Stimulated activated CD8-positive, alpha-beta memory T cell treated with anti-CD3 and anti-CD28 coated beads, Interleukin-12 subunit alpha, Interleukin-12 subunit beta, amount 100 ng/mL, for 1 hour (primary cell): ENCODE measurements at places on chromosomes 4 and X.

- no peak for DNase-seq
These were observed 289.4 kb downstream of the INPP4B start for GRCh38 chr4:142556570-142557238.

DNA sequence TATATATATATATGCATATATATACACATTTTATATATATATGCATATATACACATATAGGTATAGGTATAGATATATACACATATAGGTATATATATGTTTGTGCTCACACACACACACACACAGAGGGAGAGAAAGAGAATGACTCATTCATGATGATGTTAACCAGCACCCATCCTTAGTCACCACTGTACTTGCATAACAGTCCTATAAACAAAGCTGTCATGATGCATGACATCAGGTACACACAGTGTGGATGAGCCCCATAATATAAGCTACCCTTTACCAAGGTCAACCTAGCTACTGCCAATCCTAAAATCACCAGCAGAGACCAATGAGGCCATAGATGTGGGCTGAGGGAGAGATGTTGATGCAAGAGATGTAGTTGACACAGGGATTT lies 1408.0 kb downstream of the RAPGEF2 start:
- DNase-seq = no peak

- DNase-seq = no peak
These were observed 41.3 kb downstream of the TMEM131L start for GRCh38 chr4:153507310-153508073.

GRCh38 chr4:125283707-125284279 lies 31.0 kb upstream of the FAT4 start:
- DNase-seq = no peak

DNA sequence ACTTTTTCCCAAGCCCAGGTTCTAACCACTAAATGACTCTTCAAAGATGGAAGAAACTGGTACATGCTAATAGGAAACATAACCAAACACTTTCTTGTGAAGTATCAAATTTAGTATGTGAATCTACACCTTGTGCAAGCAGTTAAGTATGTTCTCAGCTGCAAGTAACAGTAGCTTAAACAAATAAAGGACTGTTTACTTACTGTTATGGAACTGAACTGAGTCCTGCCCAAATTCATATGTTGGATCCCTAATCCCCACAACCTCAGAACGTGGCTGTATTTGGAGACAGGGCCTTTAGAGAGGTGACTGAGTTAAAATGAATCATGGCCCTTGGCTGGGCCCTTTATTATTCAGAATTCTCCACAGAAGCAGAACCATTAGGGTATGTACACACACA lies 178.7 kb downstream of the KDR start:
- DNase-seq = no peak

DNA sequence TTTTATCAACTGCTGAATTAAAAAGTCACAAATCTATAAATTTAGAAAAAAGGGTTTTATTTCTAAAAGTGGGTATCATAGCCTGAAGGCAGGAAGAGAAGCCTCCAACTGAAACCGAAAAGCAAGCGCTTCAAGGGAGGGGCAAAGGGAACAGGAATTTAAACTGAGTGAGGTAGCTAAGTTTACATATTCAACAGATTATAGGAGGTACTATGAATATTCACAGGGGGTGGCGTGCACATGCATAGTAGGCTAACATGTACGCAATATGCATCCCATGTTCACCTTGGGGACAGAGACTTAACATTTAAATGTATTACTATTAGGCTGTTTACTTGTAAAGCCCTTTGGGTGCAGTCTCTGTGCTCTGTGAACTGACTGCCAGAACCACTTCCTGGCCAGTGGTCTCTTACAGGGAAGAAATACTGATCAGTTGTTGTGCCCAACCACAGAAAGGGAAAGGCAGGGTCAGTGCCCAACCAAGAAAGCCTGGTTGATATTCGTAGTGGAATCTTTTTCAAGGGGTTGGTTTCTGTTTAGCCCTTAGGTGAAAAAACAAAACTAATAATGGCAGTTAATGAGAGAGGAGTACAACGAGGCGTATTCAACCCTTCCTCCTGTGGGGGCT lies 168.7 kb upstream of the GALNTL6 start:
- DNase-seq = no peak

GRCh38 chr4:141375855-141376254 lies 155.2 kb downstream of the ZNF330 start:
- DNase-seq = no peak

DNA sequence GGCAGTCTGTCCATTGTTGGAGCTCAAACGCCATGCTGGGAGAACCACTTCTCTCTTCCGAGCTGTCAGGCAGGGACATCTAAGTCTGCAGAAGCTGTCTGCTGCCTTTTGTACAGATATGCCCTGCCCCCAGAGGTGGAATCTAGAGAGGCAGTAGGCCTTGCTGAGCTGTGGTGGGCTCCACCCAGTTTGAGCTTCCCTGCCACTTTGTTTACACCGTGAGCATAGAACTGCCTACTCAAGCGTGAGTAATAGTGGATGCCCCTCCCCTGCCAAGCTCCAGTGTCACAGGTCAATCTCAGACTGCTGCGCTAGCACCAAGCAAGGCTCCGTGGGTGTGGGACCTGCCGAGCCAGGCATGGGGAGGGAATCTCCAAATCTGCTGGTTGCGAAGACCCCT lies 145.7 kb downstream of the VSIG4 start:
- DNase-seq = peak; percentile 7
